HuH-7.5 (cell line): ENCODE measurements at places on chromosomes 16 and 17.

- no peak for DNase-seq
Observed at GRCh38 chr16:78684655-78685375, 585.4 kb downstream of the WWOX start.

DNA sequence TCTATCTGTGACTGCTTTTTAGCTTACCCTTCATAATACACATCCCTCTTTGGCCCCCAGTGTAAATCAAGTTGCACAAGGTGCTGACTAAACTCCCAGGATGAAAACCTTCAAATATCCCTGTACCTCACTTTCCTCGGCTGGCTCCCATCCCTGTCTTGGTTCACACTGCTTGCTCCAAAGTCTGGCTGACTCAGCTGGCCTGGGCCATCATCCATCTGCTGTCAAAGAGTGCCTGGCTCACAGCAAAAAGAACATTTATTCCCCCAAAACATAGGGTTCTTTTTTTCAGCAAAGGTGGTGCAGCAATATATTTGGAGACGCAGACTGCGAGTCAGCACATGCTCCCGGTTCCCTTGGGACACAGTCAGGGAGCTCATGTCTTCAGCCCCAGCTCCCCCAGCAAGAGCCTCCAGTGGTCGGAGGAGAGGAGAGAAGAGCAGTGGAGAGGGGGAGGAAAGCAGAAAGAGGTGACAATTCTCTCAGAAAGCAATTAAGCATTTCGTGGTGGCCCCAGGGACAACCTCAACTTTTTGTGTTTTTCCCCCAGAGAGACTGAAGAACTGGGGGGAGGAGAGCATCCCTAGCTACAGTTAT is 26.1 kb downstream of the GPR142 start:
- DNase-seq = no peak

DNA sequence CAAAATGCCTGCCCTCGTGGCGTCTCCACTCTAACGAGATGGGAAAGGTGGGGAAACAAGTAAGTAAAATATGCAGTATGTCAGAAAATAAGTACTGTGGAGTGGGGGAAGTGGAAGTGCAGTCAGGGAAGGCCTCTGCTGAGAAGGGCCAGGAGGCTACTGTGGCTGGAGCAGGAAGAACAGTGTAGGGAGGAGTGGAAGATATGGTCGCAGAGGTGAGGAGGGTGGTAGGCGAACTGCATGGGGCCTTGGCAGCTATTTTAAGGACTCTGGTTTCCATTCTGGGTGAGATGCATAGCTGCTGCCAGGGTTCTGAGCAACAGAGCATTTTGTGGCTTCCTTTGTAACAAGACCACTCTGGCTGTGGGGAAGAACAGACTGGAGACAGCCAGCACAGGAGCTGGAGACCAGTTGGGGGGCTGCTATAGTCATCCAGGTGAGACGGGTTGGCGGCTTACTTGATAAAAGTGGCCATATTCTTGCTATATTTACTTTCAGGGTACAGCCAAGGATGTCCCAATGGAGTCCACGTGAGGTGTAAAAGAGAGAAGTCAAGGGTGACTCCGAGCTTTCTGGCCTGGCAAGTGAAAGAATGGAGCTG is 42.6 kb downstream of the CYTH1 start:
- no peak for DNase-seq

DNA sequence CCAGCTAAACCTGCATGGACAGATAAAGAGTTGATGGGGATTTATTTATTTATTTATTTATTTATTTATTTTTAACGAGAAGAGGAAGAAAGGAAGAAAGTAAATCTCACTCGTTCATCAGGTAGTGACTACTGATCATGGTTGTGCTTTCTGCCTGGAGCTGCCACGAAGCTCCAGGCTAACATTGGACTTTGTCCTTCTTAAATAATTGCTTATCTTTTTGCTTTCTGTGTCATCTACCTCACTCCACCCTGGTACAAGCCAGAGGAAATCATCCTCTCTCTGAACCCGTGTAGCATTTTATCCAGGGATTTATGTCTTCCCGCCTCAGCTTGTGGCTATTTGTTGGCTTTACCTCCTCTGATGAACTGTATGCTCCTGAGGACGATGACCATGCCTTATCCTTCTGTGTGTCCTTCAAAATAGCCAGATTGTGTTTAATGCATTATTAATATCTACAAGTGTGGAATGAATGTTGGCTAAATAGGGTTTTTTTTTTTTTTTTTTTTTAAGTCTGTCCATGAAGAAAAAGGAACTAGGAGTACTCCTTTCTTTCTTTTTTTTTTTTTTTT is 8.0 kb upstream of the SLC12A3 start:
- DNase-seq = no peak

DNA sequence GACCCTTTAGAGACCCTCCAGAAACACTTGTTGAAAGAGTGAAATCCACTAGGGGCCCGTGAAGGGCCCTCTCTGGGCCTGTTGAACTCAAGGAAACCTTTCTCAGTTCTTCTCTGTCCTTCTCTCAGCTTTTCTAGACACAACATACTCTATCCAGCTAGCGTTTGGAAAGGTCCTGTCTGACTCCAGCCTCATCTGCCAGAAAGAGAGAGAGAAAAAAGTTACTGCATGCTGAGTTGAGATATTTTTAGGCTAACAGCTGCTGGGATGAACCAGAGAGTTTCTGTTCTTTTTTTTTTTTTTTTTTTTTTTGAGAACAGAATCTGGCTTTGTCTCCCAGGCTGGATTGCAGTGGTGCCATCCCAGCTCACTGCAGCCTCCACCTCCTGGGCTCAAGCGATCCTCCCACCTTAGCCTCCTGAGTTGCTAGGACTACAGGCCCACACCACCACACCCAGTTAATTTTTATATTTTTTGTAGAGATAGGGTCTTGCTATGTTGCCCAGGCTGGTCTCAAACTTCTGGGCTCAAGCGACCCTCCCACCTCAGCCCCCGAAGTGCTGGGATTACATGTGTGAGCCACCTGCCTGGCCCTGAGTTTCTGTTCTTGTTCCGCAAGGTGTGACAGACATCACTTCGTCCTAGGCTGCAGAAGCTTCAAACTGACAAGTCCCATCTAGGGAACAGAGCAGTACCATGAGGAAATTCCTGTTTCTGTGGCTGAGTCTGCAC is 14.9 kb upstream of the TEX2 start:
- no peak for DNase-seq

GRCh38 chr16:51155199-51155607 is 4.1 kb upstream of the SALL1 start:
- DNase-seq = no peak

DNA sequence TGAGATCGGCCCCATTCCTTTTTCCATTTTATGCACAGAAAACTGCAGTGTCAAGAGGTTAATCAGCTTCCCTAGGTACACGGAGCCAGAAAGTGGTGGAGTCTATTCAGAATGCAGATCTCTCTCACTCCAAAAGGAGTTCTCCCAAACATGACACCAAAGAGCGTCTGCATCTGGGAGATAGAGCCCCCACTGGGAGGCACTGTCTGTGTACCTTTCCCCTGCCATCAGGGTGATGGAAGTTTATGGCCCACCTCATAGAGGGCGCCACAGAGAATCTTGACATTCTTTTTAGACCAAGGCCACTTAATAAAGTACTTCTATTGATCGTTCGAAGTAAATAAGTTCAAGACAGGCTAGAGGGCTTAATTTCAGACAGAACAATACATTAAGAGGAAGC is 493.7 kb upstream of the ERCC4 start:
- DNase-seq = no peak

- no peak for DNase-seq
Observed at GRCh38 chr17:70022175-70022574, 52.9 kb upstream of the KCNJ16 start.

GRCh38 chr17:80872001-80872500 is 119.6 kb upstream of the CHMP6 start:
- DNase-seq = no peak

DNA sequence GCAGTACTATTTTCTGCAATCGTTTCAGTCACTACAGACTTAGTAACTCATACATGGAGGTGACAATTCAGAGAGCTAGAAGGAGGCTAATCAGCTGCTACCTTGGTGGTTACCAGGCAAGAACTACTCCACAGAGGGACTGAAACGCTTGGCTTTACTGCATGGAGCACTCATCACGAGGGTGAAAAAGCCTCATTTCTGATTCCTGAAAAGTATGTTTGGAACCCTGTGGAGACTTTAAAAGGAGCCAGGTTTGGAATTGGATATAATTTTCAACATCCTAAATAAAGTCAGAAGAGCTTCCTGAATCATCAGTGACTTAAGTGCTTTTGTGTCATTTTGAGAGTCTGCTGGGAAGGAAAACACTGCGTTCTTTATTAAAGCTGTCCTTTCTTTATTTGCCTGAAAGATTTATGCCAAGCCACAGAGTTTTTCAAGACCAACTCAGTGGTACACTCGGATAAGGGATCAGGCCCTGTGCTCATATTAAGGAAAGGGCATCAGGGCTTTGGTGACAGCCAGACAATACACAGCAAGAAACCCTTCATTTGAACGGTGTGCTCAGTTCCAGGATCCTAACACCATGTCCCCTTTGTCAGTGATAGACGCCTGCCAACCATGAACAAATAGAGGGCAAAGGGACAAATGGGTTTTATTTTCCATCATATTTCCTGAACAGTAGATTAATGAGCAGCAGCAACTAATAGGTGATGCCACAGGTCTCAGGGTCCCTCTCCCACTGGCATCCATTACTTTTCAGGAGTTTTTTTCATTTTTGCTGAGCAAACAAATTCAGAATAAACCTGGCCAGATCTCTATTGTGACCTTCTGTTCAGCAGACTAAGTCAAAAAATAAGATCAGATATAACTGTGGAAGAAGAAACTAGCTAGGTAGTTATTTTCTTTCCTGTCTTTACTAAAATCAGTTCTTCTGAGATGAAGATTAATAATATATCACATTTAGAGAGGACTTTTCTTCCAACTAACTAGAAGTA is 80.5 kb upstream of the CLEC18B start:
- no peak for DNase-seq
